ENCODE measurements at places on chromosomes 2 and 18.

- no peak for DNase-seq
Observed at GRCh38 chr2:221552291-221552690, 19.8 kb downstream of the EPHA4 start.

- DNase-seq, result no peak
Observed at GRCh38 chr2:86042256-86043168, 63.2 kb downstream of the POLR1A start.

GRCh38 chr18:23827681-23828080 is 138.4 kb downstream of the LAMA3 start:
- DNase-seq, result no peak

GRCh38 chr18:36848609-36849008 is 19.7 kb downstream of the KIAA1328 start:
- no peak for DNase-seq

DNA sequence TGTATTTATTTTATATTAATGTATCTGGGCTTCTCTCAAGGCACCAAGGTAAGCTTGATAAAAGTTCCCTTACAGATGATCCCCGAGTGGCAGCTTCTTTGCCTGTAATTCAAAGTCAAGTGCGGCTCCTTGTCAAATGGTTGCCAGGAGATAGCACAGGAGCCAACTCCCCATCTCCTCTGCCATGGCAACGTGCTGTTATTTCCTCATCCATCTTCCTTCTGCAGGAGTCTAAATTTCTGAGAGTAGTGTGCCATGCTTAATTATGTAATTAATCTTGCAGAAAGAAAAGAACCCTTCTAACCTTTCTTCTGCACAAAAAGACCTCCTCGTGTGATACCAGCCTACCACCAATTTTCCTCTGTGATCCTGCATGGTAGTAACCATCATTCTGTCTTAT is 46.2 kb upstream of the ACMSD start:
- DNase-seq, result no peak

Data from NCI-H226 (cell line).